T-helper 17 cell (primary cell): ENCODE measurements at places on chromosomes 5 and 9.

DNA sequence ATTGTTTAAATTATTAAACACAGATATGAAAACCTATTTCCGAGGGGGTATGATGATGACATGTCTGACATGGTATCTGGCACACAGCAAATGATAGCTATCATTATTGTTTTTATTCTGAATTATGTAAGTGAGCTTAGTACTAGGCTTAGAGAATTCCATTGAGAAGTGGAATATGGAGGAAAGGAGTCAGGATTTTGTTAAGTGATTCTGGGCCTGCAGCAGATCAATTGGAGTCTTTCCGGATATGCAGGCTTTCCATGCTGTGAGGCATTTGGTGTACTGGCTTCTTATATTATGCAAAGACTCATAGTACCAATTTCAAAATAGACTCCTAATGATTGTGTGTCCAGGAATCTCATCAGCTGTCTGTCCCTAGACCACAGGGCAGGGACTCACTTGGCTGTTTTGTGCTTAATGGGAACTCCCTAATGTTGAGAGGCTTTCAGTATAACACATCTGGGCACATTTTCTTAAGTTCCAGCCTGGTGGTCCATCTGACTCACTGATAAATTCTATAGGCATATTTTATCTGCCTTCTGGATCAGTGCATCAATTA, 180.0 kb upstream of the KLF9 start:
- DNase-seq = no peak

DNA sequence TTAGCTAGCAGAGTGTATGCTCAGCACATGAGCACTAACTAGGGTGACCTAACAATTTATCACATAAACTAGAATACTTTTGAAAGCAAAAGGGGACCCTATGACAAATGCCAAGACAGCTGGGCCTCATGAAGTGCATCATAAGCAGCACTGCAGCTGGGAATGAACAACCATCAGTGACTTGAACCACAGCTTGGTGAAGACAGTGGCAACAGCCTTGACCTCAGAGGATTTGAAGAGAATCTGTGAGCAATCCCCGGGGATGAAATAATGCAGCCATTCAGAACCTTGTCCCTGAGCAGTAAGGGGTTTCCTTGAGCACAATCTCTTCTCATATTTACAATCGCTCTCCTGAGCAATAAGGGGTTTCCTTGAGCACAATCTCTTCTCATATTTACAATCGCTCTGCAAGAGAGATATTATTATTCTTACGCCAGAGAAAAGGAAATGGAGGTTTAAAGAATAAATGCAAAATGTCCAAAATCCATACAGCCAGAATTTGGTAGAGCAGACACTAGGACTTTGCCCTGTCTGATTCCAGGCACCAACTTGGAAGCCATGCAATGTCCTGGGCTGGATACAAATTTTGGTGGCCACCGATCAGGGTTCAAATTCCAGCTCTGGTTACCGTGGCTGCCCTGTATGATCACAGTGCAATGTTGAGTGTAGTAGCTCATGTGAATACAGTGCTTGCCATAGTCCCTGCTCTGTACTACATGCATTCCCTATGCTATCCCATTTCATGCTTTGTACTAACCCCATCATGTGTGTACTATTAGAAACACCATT, 846 bp upstream of the NSG2 start:
- DNase-seq = no peak

GRCh38 chr5:9329125-9329524, 216.8 kb downstream of the SEMA5A start:
- no peak for DNase-seq

DNA sequence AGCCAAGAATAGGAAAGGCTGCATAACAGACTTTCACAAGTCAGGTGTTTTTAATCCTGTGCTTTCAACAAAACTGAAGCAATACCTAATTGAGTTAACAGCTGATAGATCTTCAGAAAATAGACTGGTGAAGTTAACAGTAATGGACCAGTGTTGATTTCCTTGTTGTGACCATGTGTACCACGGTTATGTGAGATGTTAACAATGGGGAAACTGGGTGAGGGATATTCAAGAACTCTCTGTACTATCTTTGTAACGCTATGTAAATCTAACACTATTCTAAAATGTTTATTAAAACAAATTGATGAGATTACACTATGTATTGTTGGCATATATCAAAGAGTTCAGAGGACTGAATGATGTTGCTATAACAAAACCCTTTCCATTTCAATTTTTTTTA, 36.9 kb downstream of the MACROH2A1 start:
- no peak for DNase-seq

DNA sequence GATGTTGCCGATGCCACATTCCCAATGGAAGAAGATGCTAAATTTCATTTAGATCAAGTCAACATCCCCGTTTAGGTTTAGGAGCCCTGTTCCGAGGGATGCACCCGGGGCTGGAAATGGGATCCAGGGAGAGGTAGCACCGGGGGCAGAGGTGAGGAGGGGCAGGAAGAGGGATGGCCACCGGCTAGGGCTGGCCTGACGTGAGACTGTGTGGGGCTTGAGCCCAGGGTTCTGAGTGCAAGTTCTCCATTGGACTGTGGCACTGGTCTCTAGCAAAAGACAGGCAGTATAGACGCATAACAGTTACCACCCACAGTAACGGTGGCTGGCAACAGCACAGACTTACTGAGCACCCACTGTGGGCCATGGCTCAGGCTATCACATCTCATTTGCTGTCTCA, 209.0 kb upstream of the MVB12B start:
- DNase-seq = no peak

DNA sequence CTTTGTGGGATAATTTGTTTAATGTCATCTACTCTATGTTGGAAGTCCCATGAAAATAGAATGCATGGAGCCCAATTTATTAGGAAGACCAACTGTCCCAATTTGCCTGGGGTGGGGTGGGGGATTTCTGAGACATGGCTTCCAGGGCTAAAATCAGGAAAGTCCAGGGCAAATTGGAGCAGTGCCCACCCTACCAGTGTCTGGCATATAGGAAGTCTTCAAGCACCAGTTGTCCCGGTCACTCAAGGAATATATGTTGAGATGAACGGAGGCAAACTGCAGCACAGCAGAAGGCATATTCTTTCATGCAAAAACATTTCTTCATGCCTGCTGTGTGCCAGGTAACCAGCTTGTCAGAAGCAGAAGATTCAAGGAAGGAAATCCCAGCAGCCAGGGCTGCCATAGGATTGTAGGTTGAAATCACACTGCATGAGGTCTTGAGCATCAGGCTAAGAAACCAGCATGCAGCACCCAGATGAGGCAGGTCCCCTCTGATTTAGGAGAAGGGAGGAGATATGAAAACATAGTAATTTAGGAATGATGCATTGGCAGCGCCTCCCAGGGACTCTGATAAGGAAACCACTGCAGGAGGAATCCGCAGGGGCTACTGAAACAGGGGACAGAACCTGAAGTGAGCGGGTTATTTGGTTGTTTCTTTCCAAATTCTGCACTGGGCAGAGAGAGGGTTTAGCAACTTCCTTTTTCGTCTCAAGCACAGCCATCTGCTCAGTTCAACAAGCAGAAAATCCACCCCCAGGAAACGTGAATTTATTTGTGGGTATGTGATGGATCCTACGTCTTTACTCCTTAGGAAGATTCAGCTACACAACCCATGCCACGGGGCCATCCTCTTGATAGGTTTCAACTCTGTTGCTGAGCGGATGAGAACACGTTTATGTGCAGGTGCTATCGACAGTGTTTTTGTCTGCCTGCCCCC, 112.6 kb upstream of the CPEB4 start:
- no peak for DNase-seq

- no peak for DNase-seq
Measured at GRCh38 chr9:32292611-32293010, 91.8 kb upstream of the ACO1 start.

DNA sequence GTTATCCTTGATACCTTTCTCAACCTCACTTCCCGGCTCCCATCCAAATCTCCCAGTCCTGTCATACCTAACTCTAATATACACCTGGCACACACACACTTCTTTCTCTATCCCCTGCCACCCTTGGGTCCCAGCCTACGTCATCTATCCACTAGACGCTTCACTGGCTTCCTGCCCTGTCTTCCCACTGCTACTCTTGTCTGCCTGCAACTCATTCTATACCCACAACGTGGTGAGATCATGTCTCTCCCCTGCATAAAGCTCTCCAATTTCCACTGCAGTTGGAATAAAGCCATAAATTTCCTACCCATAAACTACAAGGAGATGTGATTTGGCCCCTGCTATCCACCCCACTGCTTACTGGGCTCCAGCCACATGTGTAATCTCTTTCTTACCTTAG, 93.5 kb downstream of the JMY start:
- no peak for DNase-seq

DNA sequence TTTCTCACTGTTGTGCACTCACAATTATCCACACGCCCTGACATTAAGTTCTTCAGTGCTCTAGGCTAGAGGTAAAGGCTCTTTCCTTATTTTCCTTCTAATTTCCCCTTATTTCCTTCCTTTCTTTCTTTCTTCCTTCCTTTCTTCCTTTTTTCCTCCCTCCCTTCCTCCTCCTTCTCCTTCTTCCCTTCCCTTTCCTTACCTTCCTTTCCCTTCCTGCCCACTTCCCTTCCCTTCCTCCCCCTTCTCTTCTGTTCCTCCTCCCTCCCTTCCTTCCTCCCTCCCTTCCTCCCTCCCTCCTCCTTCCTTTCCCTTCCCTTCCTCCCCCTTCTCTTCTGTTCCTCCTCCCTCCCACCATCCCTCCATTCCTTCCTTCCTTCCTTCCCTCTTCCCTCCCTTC, 317.0 kb upstream of the IRX1 start:
- DNase-seq = no peak

- no peak for DNase-seq
Measured at GRCh38 chr5:18023986-18024385, 389.7 kb downstream of the TAF11L14 start.

GRCh38 chr5:1759378-1759970, 40.2 kb downstream of the MRPL36 start:
- no peak for DNase-seq

DNA sequence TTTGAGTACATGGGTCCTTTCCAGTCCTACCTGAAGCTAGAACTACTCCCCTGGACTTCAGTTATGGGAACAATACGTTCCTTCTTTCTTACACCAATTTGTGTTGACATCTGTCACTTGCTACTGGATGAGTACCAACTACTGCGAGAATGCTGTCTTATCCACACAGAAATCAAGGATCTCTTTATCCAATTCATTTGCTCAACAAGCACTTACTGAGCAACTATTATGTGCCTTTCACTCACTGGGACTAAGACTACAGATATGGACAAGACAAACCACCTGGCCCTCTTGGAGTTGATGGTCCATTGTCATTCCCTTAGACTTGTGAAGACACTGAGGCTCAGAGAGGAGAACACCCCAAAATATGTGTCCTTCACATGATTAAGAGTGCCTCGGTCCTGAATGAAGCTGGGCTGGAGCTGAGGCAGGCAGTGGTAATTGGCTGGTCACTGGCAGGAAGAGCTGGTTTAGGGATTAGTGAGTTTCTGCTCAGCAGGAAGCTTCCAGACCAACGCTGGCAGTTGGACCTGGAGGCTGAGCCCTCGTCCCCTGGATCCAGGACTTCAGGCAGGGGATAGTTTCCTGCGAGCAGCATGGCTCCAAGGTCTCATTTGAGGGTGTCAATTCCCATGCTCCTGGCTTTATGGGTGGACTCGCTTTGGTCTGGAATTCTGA, 8.4 kb upstream of the ARSI start:
- no peak for DNase-seq

GRCh38 chr9:108836781-108837180, 19.0 kb downstream of the ACTL7B start:
- DNase-seq = no peak

DNA sequence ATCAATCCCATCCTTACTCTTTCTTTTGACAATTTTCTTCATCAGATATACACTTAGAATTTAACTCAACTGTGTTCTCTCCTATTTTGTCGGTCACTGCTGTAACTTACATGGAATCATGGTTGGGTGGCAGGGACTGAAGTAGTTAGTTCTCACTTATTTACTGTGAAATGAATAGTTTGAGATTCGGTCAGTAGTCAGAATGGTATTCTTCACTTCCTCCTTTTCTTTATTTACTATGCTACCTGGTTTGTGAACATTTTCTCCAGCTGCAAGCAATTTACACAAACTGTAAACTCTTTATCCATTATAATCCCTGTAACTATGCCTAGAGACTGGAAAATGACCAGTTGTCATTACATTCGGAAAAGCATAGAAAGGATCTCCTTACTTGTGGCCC, 41.5 kb upstream of the GDNF start:
- DNase-seq = no peak

DNA sequence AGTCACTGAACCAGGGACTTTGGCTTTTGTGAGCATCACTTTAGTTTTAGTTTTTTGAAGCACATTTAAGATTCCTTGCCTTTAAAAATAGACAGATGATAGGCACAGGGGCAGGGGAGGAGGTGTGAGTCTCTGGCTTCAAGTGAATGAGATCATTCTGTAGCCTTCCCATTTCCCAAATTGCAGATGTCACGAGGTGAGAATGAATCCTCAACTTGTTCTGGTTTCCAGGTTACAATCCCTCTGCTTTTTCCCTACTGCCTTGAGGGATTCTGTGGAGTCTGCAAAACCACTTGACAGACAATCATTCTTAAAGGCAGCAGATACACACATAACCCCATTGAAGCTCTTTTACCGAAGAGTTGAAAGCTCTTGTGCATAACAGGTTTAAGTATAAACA, 332.4 kb downstream of the DMAC1 start:
- DNase-seq = no peak

DNA sequence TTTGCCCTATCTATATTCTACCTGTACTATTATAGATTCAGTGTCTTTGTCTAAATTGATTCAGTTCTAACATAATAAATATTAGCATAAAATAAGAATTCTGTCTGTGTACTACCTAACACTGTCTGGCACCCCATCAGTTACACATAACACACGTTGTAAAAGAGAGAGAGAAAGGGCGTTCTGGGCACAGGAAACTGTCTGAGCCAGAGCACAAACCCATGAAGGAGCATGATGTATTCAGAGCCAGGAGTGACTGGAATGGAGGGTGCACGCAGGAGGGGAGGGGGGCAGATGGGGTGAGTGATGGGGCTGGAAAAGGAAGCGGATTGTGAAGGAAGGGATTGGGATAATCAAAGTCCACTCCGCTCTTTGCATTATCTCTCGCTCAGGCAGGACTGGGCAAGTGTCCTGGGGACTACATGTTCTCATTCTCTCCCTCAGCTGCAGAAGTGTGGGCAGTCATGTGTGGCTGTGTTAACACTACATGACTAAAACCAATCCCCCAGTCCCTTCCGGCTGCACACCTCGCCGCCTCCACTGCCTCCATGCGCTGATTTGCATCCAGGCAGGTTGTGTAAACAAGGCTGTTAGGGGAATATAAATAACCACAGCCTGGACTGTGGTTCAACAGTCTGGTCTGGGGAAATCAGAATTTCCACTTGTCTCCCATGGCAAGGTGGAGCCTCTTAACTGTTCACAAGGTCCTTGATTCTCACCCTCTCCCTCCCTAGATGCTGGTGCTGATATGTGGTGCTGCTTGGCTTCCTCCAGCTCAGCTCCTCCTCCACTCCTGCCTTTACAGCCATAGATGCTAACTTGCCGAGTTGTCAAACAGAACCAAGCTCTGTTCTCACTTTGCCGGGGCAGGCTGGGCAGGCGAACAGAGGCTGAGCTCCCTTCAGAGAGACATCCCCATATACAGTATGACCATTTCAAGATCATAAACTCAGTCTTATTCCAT, 367.5 kb upstream of the BRINP1 start:
- DNase-seq = no peak

- no peak for DNase-seq
Measured at GRCh38 chr5:95966005-95966404, 4.4 kb upstream of the ELL2 start.
